ENCODE measurements at places on chromosomes 1 and 21.

DNA sequence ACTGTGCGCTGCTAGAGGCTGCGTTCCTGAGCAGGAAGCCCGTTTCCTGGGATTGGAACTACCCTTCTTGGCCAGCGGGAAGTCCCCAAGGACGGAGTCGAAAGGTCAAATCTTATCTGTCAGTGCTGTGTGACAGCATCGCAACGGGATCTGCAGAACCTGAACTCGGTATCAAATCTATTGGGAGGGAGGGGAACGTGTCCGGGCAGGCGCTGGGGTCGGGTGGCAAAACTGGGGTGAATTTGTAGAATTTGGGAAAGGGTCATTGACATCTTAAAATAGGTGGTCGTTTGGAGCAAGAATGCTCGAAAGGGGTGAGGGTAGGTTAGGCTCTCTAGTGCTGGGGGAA is 725 bp upstream of the ARPC5 start:
- no peak for DNase-seq

GRCh38 chr1:235133086-235133485 is 4.4 kb upstream of the TOMM20 start:
- DNase-seq = no peak

GRCh38 chr1:181587870-181588438 is 104.6 kb downstream of the CACNA1E start:
- peak; percentile 36 for DNase-seq

- peak; percentile 81 for DNase-seq
Observed at GRCh38 chr1:7478809-7479499, 292.1 kb upstream of the VAMP3 start.

DNA sequence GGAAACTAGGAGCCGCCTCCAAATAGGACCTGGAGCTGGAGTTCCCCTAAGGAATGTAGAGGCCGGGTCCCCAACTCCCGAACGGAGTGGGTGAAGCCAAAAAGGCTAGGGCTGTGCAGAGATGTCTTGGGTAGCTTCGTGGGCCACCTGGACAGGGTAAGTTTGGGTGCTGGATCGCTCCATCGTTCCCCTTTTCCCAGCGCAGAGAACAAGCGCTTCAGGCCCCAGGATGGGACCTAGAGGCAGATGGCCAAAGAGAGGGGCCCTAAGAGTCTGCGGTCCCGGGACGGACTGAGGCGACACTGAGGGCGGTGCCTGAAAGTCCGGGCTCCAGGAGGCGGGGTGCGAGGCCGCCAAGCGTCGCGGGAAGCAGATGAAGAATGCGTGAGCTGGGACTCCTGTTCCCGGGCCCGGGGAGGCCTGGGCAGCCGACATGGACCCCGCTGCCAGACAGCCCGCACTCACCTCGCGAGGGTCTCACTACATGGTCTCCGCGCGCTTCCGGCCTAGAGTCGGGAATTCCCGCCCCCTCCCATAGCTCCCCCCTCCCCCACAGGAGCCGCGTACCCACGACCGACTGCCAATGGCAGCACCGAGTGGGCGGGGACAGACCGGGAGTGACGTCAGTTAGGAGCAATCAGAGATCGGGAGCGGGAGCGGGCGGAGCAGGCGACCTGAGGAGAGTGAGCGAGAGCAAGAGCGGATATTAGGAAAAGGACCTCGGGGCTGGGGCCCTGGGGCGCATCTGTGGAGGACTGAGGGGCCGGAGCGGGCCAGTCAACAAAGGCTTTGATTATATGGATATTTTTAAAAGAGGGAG is at the start of gene SLC39A1:
Gene SLC39A1 (minus strand): TSS at position 508 of the 820 bp plus-strand sequence. CDS start 822 bp downstream, outside the sequence.
- DNase-seq = peak; percentile 99

DNA sequence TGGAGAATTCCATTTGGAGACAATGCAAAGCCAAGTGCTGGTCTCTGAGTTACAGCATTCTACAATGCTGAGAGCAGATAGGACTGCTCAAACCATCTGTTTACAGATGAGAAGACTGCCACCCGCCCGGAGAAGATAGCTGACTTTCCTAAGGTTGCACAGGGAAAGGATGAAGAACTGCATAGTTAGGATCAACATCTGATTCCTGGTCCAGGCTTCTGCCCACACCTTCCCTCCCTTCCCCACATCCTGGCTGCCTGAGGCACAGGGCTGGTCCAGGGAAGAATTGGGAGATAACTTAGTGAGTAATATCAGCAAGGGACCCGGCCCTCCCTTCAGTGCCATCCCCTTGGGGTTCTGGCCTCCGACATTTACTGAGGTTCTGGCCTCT is 2.0 kb downstream of the SERINC2 start:
- DNase-seq = no peak

- DNase-seq = peak; percentile 90
Observed at GRCh38 chr1:159869173-159869572, 6.7 kb upstream of the VSIG8 start.

DNA sequence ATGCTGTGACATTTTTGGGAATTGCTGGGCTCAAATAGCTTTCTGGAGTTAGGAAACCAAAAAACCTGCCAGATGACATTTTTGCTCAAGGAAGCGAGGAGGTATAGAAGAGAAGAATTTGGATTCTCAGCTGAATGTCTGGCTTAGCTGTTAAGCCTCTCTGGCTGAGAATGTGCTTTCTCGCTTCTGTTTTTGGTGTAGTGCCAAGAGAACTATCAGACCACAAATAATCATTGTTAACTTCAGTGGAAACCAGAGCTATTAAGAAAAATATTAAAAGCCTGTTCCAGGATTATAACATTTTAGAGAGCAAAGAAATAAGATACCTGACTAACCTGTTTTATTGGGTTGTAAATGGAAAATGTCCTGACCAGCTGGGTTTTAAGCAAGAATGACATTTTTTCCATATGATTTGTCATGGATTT is 39.5 kb upstream of the DIPK1A start:
- DNase-seq = no peak

- DNase-seq = no peak
Observed at GRCh38 chr1:167561753-167562152, 8.2 kb upstream of the CREG1 start.

DNA sequence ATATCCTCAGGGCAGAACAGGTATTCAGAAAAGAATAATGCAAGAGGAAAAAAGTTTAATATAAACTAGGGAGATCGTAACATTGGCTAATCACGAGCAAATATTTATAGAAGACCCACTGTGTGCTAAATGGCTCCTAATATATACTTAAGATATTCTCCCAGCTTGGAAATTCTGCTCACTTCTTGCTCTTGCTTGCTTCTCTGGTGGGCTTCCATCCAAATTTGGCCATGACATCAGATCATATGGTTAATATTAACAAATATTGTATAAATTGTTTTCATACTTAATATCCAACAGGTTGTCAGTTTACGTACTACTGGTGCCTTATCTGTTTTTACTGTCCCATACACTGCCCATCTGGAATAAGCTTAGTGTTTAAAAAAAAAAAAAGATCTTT is 1.1 kb downstream of the COX20 start:
- DNase-seq = no peak

GRCh38 chr1:243487036-243487648 is 231.3 kb downstream of the SDCCAG8 start:
- no peak for DNase-seq

DNA sequence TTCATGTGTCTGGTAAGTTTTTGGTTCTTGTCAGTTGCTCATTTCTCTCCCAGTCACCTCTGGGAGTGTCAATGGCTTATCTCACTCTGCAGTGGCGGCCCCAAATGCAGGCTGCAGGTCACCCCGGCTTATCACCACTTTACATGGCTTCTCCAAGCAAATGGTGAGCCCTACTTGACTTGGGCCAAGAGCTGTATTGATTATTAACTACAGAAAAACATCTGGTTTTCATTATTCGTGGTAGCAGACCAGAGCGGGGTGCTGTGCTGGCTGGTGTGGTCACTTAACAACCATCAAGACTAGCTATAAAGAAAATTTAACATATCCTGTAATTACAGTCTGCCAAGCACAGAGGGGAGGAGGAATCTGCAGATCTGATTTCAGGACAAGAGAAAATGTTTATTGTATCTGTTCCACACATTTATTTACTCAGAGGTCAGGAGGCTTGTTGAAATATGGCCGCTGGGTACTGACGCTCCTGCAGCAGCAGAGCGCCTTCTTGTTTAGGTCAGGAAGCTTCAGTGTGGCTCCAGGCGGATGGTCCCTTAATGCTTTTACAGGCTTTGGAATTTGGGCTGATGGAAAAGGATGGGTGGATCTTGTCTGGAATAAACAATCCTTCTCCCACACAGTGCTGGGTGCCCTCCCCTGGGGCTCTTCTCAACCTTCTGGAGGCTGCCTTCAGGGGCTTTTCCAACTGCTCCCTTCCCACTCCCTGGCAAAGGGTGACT is 87.8 kb downstream of the HLX start:
- peak; percentile 64 for DNase-seq

DNA sequence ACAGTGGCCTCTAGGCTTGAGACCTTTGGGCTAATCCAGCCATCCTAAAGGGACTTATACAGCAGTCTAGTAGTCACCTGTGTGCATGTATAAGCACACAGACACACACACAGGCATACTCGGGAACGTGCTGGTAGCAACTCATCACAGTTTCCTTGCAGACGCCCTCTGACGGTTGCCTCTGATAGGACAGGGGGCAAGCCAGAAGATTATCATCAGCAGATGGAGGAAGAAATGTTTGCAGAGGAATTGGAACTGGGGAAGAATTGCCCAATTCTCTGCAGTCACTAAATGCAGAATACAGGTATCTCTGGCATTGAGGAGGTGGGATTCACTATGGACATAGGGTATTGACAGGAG is 222.2 kb downstream of the C1orf94 start:
- DNase-seq = no peak

DNA sequence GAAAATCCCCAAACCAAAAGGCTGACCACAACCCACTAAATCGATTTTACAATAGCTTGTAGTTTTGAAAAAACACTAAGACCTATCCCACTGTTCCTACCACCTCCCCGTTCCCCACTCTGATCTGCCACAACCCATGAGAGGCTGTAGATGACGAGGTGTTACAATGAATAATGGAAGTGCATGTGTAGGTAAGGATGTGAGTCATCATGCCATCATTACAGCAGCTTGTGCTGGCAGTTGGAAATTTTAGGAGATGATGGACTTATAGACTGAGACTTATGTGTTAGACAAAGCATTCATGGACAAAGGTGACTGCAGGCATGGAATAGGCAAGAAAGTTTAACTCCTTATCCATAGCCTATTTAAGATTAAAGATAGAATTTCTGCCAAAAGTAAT is 184.7 kb upstream of the CACYBP start:
- DNase-seq = peak; percentile 62

DNA sequence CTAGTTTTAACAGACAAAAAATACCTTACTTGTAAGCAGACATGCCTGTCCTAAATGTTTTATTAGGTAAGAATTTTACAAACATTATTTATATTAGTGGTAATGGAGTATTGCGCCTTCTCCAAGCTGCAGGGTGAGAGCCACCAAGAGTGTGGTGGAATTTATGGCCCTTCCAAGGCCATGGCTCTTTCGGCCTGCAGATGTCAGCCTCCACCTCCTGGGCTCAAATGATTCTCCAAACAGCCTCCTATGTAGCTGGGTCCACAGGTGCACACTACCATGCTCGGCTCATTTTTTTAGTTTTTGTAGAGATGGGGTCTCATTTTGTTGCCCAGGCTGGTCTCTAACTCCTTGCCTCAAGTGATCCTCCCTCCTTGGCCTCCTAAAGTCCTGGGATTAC is 56.3 kb downstream of the ITGB3BP start:
- no peak for DNase-seq

- DNase-seq = no peak
Observed at GRCh38 chr1:233406339-233406960, 78.9 kb downstream of the MAP3K21 start.

GRCh38 chr1:145782272-145783099 is 41.4 kb downstream of the RNF115 start:
- DNase-seq = no peak

DNA sequence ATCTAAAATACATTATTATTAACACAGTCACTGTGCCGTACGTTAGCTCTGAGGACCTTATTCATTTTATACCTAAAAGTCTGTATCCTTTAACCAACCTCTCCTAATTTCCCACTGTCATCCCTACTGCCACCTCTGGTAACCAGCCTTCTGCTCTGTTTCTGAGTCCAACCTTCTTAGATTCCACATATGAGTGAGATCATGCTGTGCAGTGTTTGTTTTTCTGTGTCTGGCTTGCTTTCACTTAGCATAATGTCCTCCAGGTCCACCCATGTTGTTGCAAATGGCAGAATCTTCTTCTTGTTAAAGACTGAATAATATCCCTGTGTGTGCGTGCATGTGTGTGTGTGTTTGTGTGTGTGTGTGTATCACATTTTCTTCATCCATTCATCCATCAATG is 64.2 kb downstream of the ETS2 start:
- peak; percentile 83 for DNase-seq

- DNase-seq = no peak
Observed at GRCh38 chr1:151062741-151063371, 2.7 kb downstream of the MLLT11 start.

DNA sequence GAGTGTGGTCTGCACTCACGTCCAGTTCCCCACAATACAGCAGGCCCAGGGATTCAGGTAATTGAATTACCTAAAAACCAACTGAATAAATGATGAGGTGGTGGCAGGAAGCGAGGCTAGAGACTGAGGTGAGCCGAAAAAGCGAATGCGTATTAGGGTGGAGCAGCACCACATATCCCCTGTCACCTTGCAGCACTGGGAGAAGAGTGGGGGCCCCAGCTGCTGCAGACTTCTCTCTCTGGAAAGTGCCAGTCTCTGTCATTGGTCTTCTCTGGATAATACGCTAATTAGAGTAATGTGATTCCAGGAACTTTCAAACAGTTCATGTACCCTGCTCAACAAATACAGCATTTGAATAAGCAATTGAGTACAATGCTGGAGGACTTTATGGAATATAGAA is 199.0 kb downstream of the RPS6KC1 start:
- DNase-seq = peak; percentile 38

GRCh38 chr1:206430031-206430983 is 40.0 kb upstream of the IKBKE start:
- no peak for DNase-seq

DNA sequence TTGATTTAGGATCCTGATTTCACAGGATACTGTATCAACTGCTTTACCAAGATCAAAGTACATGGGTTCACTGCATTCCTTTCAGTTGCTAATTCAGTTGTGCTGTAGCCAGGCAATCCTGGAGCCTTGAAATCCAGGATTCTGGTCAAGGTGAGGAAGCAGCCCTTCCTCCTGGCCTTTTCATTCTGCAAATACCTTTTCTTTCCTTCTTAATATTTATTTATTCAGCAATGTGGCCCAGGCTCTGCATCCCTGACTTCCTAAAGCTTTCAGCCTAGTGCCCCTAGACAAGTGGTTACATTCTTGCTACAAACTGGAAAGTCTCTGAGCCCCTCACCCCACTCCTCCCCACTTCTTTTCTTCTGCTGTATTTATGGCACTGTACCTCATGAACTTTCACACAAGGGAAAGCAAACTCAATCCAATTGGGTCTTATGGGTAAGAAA is 16.2 kb downstream of the LRRC8D start:
- no peak for DNase-seq

Data from NCI-H69 (cell line).